ENCODE measurements at places on chromosomes 12 and 14. TPM values are rescaled to one million over a fixed set of nuclear protein-coding genes. Genes with fewer than 3 reads are reported as not detected.
A peak's percentile ranks its signal among the peaks of the same experiment; 100 is the strongest.

Gene ALDH2
- polyA plus RNA-seq: 100 TPM

Gene DENR
- 88.6 TPM for polyA plus RNA-seq

GRCh38 chr14:99203801-99204200 lies 68.2 kb downstream of the BCL11B start:
- DNase-seq: no peak

DNA sequence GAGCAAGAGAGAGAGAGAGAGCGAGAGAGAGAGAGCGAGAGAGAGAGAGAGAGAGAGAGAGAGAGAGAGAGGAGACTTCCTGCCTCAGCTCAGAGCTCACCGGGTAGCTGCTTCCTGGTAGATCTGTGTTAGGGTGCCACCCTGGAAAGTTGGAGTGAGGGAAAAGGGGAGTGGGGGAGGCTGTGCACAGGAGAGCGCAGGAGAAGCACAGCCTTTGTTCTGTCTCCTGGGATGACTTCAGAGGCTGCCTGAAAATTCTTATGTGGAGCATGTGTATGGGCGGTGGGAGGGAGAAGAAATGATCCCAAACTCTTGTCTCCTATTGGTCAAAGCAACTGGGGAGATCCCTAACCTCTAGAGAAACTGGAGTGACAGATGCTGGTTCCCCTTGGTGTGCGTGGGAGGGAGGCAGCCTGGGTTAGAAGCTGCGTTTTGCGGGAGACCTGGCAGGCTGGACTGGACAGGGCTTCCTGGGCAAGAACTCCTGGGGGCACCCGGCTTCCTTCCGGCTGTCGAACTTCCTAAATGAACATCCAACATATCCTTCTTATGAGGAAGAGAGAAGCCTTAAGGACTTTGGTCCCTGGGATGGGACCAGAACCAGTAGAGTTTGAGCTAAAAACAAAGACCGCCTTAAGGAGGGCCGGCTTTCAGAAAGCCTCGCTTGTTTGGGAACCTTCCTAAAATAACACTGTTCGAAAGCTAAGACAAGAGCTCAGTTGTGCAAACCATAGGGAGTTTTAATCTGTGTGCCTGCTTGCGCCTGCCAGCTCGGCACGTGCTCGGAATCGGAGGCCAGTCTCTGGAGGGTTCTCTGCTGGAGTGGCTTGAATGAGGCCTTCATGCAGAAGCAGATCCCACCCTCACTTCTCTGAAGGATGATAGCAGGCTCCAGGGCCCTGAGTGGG lies 30.4 kb upstream of the BEGAIN start:
- DNase-seq: peak; percentile 9

- peak; percentile 35 for DNase-seq
Observed at GRCh38 chr12:24679126-24679525, 269.8 kb downstream of the BCAT1 start.

DNA sequence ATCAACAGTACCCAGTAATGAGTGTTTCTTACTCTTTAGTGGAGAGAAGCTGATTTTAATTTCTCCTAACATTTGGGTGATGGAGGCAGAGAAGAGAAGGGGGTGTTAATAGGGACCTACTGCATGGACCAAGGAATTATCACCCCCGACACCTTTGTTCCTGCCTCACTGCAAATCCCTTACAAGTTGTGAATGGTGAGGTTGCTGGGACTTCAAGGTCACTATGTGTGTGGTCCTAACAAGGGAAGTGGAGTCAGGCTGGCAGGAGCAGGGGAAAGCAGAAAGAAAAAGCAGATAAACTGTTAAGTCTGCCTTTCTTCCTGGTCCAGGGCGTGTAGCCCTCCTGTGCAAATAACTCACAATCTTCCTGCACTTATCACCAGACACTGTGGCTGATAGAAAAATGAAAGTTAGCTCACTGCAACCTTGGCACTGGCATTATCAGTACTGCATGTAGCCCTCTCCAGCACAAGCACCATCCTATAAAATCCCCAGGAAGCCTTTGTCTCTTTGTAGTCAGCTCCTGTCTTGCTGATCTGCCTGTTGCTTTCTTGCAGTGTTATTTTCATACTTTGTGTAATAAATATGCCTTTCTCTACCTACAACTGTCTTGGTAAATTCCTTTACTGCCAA lies 112.3 kb upstream of the DNM1L start:
- no peak for DNase-seq

DNA sequence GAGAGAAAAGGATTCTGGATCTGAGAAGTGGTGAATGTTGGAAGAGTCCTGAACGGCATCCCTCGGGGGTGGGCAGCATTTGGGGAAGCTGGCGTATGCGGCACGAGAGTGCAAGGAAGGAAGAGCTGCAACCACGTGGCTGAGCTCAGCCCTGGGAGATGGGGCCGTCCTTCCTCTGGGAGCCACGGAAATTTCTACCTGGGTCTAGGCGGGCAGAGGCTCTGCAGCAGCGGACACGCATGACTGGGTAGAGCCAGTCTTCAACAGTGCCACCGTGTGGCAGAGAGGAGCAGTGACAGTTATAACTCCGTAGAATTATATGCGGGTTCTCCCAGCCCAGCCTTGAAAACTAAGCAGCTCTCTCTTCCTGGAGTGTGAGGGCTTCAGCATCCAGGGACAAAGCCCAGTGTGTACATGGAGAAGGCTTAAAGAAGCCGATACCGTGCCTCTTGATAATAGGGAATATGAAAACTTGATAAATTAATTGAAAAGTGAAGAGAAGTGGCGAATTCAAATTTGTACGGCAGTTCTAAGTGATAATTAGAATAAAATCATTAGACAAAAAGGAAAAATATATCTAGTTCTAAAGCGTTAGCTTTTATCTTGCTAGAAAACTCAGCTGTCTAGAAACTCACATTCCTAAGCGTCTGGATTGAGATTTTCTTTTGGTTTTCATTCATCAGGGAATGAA lies 82.9 kb upstream of the STXBP6 start:
- DNase-seq: peak; percentile 68

GRCh38 chr14:104632781-104633180 lies 28.2 kb upstream of the TMEM179 start:
- DNase-seq: no peak

DNA sequence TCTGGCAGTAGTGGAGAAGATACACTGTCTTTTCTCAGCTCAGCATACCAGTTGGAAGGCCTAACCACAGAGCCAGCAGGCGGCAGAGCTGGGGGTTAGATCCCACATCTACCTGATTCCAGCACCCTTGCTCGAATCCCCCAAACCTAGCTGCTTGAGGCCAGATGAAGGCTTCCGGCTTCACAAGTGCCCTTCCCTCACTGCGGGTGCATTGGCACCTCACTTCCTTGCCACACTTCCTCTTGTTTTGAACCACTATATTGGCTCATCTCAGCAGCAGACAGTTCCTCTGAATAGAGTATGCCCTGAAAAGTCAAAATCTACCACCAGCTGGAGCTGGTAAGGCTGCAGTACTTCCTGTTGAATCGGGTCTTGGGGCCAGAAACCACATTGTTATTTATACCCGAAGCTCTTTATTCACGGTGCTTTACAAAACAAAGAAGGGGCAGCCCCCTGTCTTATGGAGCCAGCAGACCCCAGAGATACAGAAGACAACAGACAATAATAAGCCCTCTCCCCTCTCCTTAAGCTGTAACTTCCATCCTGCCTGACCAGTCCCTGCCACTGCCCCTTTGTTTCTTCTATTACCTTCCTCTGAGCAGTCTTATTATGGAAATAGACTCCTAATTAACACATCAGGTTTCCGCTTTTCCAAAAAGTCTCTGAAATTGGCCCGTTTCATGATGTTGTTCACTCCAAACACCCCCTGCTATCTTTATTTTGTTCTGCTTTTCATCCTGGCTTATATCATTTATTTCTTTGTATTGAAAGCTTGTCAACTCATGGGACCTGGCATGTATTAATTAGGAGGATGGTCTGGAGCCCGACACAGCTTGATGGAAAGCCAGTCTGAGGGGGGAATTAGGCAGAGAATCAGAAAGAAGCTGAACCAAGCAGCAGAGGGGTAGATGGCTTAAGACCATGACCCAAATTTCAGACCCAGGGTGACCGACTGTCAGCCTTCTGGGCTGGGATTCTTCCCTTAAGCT lies 233.5 kb downstream of the EFCAB11 start:
- DNase-seq: no peak

DNA sequence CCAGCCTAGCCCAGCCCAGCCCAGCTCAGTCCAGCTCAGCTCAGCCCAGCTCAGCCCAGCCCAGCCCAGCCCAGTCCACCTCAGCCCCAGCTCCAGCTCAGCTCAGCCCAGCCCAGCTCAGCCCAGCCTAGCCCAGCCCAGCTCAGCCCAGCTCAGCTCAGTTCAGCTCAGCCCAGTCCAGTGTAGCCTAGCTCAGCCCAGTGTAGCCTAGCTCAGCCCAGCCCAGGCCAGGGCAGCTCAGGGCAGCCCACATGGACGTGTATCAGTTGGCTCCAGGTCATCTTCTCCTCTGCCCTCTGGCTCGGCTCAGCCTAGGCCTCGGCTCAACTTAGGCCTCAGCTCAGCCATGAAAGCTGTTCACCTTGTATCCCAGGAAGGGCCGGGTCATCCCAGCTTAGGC lies 64.7 kb downstream of the TMEM121 start:
- no peak for DNase-seq

DNA sequence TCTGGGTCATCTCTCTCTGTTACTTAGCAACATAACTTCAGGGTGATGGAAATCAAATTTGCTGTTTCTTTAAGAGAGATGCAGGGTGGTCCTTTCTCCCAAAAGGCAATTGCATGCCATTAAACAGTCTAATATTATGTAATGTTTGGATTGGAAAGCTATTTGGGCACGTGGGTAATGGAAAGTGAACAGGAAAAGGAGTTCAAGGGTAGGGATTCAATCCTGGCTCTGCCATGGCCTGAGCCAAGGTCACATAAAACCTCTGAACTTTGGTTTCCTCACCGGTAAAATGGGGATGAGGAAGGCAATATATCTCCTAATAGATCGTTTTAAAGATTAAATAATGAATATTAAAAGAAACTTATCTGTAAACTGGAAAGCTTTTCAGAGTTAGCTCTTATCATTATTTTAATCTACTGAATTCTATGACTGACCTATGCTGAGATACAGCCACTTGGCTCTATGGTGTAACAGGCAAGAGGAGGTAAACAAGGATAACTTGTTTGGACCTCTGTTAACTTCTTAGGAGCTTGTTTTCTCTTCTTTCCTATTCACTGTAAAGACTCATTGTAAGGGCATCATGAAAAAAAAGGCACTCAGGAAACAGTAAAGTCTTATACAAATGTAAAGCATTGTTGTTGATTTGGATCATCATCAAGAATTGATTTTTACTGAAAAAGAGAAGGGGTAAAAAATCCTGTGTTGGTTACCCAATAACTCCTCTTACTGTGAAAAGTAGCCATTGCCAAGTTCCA lies 55.7 kb upstream of the OVCH1 start:
- DNase-seq: no peak

- DNase-seq: no peak
Observed at GRCh38 chr14:99991331-99991730, 73.9 kb upstream of the EVL start.

GRCh38 chr12:23066095-23066494 lies 441.1 kb downstream of the ETNK1 start:
- no peak for DNase-seq

- DNase-seq: no peak
Observed at GRCh38 chr14:68477461-68478085, 315.3 kb downstream of the ZFP36L1 start.

DNA sequence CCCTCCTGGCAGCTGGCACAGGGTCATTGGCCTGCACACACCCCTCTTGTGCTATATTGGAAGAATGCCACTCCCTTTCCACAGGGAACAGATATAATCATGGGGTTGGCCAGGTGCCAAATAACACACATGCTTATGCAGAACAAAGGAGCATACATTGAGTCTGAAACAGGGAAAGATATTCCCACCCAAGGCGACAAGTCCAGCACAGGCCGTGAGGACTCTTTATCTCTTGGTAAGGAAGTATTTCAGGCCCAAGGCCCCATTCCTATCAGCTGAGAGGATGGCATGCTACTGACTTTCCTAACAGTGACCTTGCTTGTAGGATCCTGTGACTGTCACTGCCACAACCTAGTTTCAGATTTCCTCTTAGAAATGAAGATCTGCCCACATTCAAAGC lies 59.0 kb upstream of the STXBP6 start:
- no peak for DNase-seq
